ENCODE measurements at places on chromosomes 5 and 9.

GRCh38 chr5:10885026-10885425, 124.0 kb upstream of the DAP start:
- DNase-seq: no peak

DNA sequence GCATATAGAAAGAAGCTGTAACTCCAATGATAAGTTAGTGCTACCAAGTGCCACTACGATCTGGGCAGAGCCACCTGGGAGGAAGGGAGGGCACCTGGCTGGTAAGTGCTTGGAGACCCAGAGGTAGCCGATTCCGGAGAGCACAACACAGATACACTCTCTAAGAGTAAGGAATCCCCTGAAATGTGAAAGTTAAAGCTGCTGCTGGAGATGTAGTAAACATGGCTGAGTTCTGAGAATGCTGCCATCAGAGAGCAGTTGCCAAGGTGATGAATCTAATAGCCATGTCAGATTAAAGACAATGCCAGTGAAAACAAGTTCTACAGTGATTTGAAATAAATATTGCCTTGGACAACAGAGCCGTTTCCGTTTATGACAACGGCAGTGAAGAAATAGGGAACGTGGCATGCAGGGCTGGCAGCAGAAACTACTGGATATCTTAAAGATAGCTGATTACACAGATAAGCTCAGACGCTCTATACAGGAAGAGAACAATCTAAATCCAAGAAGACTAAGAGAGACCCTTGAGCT, 561.2 kb upstream of the C9orf72 start:
- DNase-seq: no peak

DNA sequence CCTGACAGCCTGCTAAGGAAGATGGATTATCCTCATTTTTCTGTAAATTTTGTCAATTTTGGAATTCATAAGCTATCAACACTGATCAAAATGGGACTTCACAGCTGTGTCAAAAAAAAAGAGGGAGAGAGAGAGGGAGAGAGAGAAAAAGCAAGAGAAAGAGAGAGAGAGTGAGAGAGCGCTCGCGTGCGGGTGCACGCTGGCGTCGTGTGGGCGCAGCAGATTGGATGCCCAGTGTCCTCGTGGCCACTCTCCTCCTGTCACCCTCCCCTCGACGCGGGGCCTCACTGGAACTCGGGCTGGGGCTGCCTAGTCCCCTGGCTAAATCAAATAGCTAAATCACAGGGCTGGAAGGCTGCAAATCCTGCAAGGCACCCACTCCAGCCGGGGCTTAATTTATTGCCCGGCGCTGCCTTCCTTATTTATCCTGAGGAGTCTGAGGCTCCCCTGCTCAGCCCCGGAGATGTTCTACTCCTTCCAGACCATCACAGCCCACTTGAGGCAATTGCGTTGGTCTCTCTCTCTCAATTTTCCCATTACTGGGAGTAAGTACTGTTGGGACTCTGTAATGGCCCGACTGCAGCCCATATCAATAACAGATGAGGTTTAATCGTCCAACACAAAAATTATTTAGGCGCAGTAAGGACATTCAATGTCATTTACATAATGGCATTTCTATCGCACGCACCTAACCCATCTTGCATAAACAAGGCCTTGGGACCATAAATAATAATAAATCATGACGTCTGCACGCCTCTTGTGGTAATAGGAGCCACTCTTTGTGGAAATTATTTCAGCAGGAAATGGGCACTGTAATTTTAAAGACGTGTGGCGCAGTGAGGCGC, 94.2 kb downstream of the PAX5 start:
- DNase-seq: no peak

- DNase-seq: peak; percentile 34
Measured at GRCh38 chr9:74742792-74743730, 144.7 kb downstream of the TRPM6 start.

- DNase-seq: no peak
Measured at GRCh38 chr5:29231154-29231553, 1962.3 kb upstream of the CDH6 start.

DNA sequence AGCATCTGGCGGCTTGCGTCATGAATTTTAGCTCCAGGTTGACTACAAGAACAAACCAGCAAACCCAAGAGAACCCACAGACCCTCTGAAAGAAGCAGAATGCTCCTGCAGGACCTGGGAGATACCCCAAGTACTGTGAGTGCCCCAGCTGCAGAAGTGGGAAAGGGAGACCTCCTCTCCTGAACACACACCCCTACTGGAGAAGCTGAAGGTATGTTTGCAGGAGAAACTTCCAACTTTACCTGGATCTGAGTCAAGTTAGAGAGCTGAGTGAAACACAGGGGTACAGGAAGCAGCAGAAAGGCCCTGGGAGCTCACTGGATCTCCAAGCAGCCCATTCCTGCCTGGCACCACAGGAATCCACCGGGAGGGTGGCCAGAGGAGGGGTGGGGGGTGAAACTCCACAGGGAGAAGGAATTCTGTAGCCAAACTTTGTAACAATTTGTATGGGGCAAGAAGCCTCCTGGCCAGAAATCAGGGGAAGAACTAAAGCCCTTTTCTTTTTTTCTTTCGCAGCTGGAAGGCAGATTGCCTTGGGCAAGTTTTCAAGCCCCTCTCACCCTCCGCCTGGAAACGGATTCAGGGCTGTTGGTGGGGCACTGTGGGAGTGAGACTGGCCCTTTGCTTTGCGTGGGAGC, 576.2 kb downstream of the BNC2 start:
- no peak for DNase-seq

DNA sequence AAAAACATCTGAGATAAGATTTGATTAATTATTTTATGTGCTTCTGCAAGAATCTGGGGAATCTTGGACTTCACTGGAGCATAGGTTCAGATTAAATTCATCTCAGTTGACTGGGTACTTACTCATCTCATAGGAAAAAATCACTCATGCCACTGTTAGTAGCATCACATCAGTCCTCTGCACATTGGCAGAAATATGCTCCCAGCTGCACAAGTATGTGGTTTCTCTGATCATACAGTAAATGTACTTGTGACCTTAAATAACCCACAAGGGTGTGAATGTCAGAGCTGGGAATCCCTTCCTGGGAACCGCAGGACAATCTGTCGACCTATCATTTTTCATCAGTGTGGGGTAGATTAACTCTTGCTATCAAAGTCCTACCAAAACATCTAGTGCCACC, 203.7 kb upstream of the SLC24A2 start:
- no peak for DNase-seq

DNA sequence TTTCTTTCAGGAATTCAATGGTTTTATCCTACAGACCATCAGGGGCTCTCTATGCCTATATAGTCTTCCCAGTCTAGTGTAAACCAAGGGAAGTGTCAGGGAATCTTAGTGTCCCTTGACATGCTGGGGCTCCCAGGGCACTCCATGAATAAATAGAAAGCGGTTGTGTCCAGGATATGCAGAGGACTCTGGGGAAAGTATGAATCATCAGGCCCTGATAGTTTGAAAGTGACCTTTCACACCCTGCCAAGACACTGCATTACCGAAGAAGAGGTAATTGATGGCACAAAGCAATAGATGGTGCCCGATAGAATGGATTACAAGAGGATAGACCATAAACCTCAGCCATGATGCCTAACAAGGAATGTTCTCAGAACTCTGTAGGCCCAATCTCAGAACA, 163.3 kb upstream of the DAPK1 start:
- DNase-seq: no peak

Data from hematopoietic multipotent progenitor cell treated with erythropoietin and hydrocortisone succinate and interleukin-3 and kit ligand, for 8 days (in vitro differentiated cells).